ENCODE measurements at places on chromosomes 16 and 17. TPM values are rescaled to one million over a fixed set of nuclear protein-coding genes. Genes with fewer than 3 reads are reported as not detected.

ITGAD gene
- not detected for total RNA-seq

PRSS33 gene
- total RNA-seq = not detected

CA10 gene
- total RNA-seq = not detected

NPIPB6 gene
- 1.4 TPM for total RNA-seq

SLFN14 gene
- total RNA-seq = not detected

GRCh38 chr16:77193377-77193776 lies 2.4 kb downstream of the MON1B start:
- DNase-seq = no peak

DNA sequence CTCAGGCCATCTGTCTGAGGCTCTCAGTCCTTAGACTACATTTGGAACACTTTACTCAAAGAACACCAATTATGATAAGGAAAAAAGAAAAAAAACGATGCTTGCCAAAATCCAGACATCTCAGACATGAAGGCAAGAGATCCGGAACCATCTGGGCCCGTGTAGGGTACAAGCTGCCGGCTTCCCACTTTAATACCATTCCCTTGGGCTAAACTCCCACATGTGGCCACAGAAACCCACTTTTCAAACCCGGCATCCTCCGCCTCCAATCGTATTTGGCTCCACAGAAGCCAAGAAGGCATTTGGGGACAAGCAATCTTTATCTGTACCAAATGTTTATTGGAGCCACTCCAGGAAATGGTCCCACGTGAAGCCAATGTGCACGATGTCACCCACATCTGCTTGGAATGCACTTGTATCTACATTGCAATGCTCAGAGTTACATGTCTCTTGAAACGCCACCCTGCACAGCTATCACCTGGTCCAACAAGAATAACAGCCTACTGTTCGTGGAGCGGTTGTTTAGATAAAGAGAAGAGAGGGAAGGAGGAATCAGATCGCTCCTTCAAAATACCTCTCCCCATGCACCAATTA lies 33.5 kb downstream of the XYLT1 start:
- peak; percentile 8 for DNase-seq

DNA sequence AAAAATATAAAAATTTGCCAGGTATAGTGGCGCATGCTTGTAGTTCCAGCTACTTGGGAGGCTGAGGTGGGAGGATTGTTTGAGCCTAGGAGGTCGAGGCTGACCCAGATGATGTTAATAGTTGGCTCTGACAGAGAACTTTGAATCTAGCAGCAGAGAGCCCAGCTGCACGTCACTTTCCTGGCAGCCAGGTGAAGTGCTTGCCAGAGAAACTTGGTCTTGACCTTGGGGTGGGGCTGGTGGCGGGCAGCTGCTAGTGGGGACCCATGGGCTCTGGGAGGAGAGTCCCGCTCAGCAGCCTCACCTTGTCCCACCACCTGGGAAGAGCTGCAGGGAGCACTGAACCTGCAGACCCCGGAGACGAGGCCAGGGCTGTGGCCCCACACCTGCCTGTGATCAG lies 3.1 kb upstream of the C16orf74 start:
- DNase-seq = no peak

- no peak for DNase-seq
Measured at GRCh38 chr17:7873051-7873450, 15.2 kb downstream of the CYB5D1 start.

GRCh38 chr16:87826798-87827587 lies 42.3 kb downstream of the SLC7A5 start:
- DNase-seq = peak; percentile 23

- DNase-seq = no peak
Measured at GRCh38 chr16:49700251-49701064, 155.5 kb downstream of the ZNF423 start.

- DNase-seq = no peak
Measured at GRCh38 chr17:8360260-8360659, 16.2 kb downstream of the KRABD2 start.

DNA sequence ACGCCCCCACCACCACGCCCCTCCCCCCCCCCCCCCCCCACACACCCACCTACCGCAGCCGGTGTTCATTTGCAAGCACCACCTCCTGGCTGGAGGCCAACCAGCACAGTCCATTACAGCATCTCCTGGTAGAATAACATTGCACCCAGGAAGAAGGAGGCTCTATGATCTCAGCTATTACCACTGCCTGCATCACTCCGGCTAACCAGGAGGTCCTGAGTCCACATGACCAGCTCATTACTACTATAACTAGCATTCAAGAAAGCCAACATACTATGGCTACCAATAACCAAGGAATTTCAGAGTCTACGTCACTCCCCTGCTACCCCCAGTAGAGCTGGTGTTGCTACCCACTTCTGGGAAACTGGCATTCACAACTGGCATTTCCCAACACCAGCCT lies 81.1 kb upstream of the ALOX12 start:
- peak; percentile 1 for DNase-seq

DNA sequence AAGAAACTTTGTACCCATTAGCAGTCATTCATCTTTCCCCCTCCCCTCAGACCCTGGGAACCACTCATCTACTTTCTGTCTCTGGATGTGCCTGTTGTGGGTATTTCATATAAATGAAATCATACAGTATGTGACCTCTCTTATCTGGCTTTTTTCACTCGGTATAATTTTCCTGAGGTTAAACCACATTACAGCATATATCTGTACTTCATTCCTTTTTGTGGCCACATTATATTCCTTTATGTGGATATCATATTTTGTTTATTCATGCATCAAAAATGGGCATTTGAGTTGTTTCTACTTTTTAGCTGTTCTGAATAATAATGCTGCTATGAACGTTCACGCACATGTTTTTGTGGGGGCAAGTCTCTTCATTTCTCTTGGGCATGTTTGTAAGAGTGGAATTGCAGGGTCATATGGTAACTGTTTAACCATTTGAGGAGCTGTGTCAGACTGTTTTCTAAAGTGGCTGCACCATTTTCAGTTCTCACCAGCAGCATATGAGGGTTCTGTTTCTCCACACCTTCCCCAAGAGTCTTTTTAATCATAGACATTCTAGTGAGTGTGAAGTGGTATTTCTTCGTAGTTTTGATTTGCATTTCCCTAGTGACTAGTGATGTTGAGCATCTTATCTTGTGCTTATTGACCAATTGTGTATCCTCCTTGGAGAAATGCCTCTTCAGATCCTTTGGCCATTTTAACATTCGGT lies 3.8 kb downstream of the SNX29 start:
- DNase-seq = no peak

GRCh38 chr17:75590314-75590761 lies 2.7 kb downstream of the MYO15B start:
- DNase-seq = no peak

DNA sequence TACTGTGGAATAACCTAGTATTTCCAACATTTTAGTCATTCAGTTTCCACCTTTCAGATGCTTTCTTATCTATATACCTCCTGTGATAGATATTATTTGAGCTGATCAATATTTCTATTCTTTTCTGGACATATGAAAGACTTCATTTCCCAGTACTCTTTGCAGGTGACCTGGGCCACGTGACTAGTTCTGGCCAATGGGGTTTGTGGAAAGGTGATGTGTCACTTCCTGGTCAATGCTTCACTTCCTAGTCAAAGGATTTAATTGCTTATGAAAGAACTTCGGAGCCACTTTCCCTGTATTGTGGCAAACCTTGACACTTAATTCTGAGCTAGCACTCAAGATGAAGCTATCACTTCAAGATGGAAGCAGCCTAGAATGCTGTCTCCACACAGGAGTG lies 248.9 kb upstream of the FOXF1 start:
- DNase-seq = peak; percentile 67

DNA sequence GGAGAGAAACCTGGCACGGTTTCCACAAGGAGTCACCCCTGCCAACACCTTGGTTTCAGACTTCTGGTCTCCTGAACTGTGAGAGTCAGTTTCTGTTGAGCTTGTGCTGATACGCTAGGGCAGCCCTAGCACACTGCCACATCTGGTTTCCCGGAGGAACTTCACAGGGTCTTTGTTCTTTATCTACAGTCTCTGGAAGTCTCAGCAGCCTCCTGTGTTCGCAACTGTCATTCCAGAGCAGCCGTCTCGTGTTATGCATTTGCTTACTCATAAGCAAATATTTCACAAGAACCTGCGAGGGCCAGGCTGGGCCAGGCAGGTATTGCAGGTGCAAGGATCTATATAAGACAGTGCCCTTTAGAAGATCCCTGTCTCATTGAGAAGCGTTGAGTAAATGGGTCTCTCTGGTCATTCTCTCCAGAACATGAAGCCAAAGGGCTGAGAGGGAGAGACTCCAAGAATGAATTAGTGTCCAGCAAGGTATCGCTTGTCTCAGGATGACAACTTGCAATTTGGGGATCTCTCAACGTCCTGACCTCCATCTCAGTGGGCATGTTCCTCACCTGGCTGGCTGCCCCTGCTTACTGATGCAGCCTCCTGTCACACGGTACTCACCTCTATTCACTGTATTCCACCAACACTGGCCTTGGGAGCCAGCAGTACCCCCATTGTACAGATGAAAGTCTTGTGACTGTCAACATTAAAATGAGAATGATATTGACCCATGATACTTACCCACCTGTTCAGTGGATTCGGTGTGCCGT lies 141.2 kb downstream of the WWOX start:
- peak; percentile 93 for DNase-seq

DNA sequence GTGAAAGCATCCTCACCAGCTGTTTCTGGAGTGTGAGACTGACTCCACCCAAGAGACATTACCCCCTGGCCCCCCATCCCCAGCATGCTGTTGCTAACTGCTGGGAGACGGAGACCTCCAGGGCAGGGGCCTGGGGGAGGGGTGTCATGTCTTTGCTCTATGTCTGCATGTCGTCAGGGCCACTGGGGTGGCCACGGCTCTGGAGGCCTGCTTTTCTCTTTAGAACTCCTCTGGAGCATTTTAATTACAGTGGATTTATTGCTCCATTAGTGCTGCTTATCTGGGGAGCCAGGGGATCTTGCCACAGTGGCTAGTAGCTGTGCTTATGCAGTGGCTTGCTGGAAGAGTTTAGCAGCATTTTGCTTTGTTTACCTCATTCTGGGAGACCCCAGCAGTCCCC lies 32.3 kb downstream of the CLEC16A start:
- DNase-seq = no peak

- no peak for DNase-seq
Measured at GRCh38 chr16:85759136-85759535, 8.2 kb upstream of the C16orf74 start.

DNA sequence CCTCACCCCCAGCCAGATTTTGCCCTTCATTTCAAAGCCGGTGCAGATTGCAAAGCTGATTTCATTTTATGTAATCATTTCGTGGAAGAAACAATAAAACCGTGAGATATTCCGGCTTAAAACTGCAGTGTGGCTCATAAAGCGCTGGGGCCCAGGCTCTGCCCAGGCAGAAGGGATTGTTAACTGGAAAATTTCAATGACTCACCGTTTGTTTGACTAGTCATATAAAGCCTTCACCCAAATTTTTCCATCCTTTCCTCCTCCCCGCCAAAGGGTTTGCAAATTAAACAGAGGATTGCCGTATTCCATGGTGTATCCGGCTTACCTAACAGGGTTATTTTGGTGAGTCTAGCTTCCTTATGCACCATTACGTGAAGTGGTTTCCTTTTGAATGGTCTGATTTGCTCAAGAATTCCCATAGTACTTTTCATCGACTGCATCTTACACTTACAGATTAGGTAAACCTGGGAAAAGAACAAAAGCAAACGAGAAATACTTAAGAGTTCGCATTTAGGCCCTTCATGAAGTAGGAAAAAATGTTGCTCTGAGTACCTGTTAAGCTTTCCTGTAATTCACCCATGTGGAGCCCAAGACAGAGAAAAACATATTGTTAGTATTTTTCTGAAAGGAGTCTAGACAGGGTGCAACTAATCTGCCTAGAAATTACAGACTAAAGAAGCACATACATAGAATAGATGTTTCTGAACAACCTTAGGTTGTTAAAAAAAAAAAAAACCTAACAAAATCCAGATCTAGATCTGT lies 949 bp upstream of the GSPT1 start:
- DNase-seq = peak; percentile 67

Measured in Caco-2 (cell line).